ENCODE measurements at places on chromosomes 6 and 20.
A peak's percentile ranks its signal among the peaks of the same experiment; 100 is the strongest.

DNA sequence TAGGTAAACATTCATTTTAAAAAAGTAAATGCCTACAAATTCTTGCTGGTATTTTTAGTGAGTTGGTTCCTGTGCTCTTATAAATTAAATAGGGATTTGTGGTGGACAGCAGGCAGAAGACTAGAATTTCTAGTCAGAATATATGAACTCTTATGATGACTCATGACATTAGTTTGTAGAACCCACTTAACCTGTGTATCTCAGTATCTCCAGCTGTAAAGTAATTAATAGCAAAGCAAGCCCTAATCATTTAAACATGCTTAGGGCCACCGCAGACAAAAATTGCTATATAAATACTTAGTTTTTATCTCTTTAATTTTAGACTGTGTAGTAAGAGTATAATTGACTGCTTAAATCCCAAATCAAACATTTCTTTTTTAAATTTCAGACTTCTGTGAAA is 2.4 kb downstream of the FAM135A start:
- DNase-seq: no peak

- DNase-seq: peak; percentile 74
Measured at GRCh38 chr6:73722318-73723060, 26.5 kb downstream of the CD109 start.

GRCh38 chr6:42514745-42515144 is 49.1 kb upstream of the UBR2 start:
- DNase-seq: no peak

DNA sequence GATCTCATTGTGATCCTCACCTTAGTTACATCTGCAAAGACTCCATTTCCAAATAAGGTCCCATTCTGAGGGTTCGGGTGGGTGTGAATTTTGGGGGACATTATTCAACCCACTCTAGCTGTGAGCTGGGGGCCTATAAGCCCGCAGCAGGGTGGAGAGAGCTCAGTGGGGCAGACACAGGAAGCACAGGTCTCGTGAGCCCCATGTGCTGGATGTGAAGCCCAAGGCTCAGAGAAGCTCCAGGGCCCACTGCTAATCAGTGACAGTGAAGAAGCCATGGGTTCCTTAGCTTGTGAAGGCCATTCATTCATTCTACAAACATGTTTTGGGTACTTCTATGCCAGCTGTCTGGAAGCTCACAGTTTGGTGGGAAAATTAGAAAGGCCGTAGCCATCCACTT is 47.5 kb downstream of the CHMP4B start:
- no peak for DNase-seq

GRCh38 chr20:4217349-4217841 is 202.0 kb upstream of the RNF24 start:
- DNase-seq: no peak

DNA sequence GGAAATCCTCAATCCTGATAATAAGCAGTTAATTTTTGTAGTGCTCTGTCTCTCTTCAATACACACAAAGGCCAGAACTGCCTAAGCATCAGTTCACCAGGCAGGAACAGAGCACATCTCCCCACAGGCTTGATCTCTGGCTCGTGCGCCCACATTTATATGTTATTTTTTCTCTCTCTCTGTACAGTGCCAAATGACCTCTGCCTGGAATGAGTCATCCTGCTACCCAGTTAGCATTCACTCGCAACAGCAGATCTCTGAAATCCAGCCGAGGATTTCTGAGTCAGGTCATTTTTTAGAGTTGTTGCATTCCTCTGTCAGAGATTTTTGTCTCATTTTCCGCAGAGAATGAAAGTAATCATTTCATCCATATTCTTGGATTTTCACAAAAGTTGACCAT is 107.1 kb downstream of the COL12A1 start:
- DNase-seq: peak; percentile 98

- DNase-seq: no peak
Measured at GRCh38 chr6:166830185-166830890, 126.0 kb downstream of the RNASET2 start.

DNA sequence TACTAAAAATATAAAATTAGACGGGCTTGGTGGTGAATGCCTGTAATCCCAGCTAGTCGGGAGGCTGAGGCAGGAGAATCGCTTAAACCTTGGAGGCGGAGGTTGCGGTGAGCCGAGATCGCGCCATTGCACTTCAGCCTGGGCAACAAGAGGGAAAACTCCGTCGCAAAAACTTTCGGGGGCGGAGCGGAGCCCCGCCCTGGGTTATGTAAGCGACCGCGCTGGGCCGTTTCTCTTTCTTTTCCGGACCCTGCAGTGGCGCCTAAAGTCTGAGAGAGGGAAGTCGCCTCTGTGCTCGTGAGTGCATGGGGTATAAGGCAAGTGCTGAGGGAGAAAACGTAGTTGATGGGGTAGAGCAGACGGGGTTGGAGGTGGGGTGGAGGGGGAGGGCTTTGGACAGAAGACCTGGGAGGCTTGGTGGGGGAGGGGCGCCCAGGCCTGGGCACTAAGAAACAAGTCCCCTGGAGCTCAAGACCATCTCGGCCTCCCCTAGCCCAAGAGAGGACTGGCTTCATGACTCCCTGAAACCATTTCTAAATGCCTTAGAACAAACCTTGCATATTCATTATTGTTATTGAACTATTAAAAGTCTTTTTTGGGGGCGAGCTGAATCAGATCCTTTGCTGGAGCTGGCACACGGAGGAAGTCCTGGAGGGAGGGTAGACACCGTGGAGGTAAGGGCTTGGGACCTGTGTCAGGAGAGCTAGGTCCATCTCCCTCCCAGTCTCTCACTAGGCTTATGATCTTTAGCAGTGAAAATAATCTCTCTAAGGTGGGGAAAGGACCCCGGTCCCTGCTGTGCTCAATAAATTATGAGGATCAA is 2.7 kb upstream of the MICA start:
- DNase-seq: peak; percentile 57

DNA sequence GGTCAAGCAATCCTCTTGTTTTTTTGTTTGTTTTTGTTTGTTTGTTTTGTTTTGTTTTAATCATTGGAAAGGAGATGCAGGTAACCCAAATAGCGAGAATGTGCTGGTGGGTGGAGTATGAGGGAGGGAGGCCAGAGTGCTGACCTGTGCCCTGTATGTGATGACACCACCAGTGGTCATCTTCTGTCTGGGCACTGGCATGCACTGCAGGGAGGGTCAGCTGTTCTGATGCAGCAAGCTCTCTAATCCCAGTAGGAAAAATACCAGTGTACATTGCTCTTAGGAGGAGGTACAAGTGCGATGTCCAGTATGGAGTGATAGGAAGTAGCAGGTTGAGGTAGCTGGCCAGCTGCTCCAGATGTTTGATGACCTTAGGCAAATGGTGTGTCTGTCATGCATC is 2.9 kb upstream of the CST1 start:
- DNase-seq: no peak

GRCh38 chr6:54850114-54850513 is 3.5 kb downstream of the FAM83B start:
- no peak for DNase-seq

DNA sequence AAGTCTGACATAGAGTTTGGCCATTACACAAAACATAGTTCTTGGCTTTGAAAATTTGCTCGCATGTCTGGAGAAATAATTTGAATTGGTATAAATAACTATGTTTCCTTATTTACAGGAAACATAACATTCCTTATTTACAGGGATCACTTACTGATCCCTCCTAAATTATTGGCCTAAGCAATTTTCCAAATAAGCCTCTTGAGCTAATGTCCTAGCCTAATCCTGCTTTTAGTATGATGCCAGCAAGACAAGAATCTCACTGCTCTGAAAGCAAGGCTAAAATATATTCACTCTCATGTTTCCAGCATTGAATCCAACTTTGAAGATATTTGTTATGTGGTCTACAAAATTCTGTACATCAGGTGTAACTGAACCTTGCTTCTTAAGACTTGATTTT is 4.1 kb upstream of the TBC1D32 start:
- no peak for DNase-seq

GRCh38 chr6:89840538-89840937 is 10.9 kb downstream of the CASP8AP2 start:
- DNase-seq: no peak

DNA sequence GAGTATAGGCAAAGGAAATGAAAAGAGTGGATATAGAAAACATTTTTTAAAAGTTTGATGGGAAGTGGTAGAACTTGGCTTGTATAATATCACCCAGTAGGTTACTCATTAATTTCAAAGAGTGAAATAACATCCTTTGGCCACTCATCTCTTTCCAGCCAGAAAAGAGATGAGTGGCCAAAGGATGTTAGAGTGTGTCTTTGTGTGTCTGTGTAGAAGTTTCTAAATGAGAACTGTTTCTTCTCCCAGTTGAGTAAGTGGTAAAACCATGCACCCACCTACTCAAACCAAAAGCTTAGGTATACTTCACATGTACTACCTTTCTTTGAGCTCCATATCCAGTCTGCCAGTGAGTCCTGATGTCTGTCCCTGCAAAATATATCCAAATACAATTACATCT is 47.7 kb upstream of the TMEM244 start:
- DNase-seq: no peak

DNA sequence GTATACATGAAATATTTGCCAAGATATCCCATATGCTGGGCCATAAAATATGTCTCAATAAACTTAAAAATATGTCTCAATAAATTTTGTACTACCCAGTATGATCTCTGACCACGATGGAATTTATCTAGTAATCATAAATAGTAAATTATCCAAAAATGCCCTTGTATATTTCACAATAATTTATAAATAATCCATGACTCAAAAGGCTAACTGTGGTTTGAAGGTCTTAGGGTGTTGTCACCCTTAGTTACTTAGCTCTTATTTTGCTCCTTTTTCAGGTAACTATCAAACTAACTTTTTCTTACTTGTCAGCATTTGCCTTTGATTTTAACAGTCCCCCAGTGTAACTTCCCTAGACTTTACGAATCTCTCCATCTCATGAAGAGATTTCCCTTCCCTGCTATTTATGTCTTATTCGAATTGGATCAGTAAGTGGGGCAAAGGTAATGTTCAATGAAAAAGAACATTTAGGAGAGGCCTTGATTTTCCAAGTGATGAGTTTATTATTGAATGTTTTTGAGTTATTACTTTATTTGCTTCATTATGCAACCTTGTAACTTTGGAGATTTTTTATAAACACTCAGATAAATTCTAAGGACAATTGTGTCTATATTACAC is 109.0 kb upstream of the THBS2 start:
- DNase-seq: no peak

DNA sequence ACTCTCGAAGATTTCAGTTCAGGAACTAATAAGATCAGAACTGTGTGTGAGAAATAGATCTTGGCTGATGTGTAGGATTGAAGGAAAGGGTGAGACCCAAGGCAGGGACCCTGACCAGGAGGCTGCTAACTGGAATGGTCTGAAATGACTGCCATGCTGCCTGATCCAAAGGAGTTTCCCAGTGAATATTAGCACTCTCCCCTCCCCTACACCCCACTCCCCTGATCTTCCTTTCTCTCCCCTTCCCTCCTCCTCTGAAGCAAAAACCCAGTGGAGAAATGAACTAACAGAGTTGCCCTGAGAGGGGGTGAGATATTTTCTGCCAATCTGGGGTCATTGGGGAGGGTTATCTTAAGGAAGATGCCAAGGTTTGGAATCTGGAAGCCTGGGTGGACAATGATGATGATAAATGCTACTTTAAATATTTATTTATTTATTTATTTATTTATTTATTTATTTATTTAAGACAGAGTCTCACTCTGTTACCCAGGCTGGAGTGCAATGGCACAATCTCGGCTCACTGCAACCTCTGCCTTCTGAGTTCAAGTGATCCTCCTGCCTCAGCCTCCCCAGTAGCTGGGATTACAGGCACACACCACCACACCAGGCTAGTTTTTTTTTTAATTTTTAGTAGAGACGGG is 371.0 kb upstream of the CHD6 start:
- DNase-seq: no peak

DNA sequence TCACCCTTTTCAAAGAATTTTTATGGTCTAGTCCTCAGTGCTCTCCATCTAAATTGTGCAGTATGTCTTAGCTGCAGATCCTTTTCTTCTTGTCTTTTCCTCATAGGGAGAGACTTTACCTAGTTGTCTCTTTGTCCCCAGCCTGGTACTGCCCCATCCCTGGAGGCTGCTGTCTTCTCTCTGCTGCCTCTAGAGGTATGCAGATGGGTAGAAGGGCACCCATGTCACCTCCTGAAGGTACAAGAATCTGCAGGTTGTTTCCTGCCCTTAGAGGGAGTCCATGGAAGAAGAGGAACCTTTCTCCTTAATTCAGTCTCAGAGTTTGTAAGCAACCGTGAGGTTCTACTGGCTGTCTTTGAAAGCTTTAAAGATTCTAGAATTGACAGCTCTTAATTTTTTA is 39.1 kb downstream of the MCM8 start:
- DNase-seq: no peak

GRCh38 chr6:136015531-136015930 is 164.0 kb downstream of the PDE7B start:
- no peak for DNase-seq

DNA sequence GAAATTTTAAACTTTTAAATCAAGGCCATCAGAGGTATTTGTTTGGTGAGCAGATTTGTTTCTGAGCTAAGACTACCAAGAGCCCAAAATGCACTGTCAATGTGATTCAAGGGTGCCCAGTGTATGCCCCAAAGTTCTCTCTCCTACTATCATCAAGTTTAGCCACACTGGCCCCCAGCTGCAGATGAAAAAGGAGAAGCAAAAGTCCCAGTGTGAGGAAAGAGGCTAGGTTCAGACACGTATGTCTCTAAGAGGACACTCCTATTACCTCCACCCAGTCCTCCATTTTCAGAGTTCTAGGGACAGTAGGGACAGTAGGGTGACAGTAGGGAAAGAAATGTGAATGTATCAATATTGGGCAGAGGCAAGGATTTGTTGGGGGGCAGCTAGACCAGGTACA is 230.8 kb downstream of the CD83 start:
- no peak for DNase-seq

GRCh38 chr6:85192186-85192585 is 257.7 kb upstream of the NT5E start:
- DNase-seq: peak; percentile 69

DNA sequence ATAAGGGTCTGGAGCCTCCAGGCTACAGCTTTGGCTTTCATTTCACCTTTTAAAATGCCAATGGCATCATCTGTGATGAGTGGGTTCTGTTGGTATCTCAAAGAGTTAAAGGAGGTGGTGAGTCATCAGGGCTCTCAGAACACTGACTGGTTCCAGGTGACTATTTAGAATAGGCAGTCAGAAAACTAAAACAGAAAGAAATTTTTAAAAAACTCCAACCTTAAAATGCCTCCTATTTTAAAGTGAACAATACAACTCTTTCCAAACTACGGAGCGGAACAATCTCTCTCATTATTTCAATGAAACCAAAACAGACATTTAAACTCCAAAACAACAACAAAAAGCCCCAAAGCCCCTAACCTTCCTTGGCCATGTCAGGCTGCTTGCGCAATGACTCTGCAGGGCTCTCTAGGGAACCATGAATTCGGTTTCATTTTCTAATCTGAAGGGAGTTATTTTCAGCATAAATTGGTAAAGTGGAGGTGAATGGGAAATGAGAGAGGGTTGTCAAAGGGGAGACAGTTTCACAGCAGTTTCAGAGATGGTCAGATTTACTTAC is 194.9 kb downstream of the KIF6 start:
- DNase-seq: no peak

DNA sequence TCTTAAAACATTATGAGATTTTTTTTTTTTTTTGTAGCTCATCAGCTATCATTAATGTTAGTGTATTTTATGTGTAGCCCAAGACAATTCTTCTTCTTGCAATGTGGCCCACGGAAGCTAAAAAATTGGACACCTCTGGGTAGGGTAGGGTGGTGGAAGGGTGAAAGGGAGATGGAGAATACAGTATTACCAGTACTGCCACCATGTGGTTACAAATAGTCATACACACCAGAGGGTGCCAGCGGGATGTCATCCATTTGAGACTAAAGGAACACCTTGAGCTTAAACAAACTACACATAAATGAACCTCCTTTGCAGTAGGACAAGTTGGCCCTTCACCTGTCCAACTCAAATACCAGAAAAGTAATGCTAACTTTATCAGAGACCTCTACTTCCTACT is 601.9 kb downstream of the HTR1B start:
- DNase-seq: no peak

All from stromal cell of bone marrow (primary cell).